OCI-M1 (cell line): ENCODE measurements at places on chromosomes 7 and 10.

DNA sequence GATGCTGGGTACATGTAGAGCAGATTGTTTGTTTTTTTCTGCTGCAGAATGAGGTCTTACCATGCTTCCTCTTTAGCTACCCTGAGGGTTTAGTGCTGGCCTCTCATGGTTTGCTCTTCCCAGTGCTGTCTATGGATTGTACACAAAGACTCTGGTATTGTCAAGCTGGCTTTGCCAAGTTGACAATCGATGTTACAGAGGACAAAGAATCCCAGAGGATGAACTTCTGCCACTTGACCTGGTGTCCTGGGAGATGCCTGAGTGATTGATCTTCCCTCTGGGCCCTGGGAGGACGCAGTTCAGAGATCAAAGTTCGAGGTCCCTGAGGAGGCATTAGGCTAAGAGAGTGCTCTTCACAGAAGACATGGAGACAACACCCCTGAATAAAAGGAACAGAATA, 865.4 kb downstream of the CCSER2 start:
- DNase-seq: no peak

DNA sequence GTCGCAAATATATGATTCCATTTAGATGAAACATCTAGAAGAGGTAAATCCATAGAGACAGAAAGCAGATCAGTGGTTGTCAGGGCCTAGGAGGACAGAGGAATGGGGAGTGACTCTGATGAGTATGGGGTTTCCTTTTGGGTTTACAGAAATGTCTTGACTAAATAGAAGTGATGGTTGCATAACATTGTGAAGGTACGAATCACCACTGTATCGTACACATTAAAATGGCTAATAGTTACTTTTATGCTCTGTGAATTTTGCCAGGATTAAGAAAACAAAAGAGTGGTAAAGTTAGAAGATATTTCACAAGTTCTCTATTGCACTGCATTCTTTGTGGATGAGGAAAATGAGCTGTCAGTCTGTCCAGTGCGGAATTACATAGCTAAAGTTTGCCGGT, 407.4 kb downstream of the KCNMA1 start:
- no peak for DNase-seq

GRCh38 chr10:490891-491571, 198.4 kb downstream of the DIP2C start:
- DNase-seq: no peak

DNA sequence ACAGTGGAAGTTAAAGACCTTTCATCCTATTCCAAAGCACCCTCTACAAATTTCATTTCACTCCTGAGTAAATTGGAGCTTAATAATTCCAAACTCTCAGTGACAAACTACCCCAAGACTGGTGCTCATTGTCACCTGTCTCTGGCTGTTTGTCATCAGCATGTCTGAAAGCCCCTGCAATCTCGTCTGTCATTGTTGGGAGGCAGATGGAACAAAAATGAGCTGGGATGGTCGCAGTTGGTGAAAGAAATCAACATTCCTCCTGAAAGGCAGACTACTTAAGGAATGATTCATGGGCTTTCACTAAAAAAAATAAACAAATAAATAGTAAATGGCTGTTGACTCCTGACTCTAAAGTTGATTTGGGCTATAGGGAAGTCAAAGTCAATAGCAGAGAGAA, 69.7 kb upstream of the PALS2 start:
- DNase-seq: no peak

DNA sequence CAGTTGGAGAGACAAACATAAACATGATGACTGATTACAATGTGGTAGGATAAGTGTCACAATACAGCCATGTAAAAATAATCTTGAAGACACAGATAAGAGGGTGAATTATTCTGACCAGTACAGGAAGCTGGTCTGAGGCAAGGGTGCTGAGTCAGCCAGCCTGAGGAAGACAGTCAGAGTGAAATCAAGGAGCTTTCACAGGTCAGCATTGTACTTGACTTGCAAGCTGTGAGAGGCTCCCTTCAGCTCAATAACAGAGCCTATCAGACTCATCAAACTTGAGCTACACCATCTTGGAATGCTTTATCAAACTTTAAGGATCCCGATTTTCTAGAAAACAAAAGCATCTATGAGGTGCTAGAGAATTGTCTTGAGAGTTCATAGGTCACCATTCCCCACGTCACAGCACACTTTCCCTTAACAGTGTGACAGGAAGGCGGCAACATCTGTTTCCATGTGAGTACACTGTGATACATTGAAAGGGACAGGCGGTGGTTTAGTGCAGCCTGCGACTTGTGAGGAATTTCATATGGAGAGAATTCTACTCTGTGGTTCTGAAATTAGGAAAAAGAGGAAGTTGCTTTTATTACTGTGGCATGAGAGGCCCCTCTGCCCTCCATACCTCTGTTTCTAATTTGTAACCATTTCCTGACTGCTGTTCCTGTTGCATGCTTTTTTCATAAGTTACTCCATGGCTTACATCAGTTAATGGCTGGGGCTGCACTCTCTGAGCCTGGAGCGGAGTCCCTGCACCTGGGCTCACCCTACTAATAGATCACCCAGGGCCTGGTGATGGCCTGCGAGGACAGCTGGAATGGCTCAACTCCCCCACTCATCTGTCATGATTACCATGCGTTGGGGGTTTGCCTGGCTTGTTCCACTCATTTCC, 417.1 kb downstream of the SUGCT start:
- DNase-seq: peak; percentile 87

DNA sequence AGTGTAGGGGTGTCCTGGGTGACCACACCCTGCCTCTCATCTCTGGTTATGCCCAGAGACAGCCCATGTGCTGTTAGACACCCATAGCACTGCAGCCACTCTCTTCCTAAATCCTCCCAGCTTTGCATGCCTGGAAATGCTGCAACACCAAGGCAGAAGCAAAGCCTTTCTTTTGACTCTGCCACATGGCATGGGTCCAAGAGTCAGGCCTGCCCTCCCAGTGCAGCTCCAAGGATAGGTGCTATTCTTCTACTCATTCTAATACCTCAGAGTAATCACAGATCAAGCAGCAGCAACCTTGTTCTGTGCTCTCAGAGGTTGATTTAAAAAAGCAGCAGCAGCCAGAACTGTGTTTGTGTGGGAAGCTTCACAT, 23.4 kb downstream of the FRMPD2 start:
- no peak for DNase-seq

GRCh38 chr7:23275912-23276311, 23.2 kb upstream of the MALSU1 start:
- DNase-seq: no peak

DNA sequence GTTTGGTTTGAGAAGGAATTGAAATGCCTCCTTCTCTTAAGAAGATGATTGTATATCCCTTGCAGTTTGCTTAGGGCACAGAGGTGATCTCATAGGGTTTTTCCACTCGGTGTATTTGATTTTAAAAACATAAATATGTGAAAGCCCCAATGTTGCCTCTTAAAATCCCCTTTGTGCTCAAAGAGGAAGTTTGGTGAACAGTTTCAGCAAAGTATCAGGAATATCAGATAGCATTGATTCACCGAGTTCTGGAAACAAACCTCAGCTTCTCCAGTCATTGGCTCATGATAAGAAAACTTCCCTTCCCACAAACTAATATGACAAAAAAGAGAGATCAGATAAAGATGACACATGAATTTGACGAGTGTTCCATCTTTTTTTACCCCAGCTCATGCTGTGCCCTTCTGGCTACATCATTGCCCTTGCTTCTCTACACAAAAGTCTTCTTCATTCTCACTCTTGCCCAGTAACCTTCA, 20.1 kb upstream of the SMNDC1 start:
- peak; percentile 46 for DNase-seq

DNA sequence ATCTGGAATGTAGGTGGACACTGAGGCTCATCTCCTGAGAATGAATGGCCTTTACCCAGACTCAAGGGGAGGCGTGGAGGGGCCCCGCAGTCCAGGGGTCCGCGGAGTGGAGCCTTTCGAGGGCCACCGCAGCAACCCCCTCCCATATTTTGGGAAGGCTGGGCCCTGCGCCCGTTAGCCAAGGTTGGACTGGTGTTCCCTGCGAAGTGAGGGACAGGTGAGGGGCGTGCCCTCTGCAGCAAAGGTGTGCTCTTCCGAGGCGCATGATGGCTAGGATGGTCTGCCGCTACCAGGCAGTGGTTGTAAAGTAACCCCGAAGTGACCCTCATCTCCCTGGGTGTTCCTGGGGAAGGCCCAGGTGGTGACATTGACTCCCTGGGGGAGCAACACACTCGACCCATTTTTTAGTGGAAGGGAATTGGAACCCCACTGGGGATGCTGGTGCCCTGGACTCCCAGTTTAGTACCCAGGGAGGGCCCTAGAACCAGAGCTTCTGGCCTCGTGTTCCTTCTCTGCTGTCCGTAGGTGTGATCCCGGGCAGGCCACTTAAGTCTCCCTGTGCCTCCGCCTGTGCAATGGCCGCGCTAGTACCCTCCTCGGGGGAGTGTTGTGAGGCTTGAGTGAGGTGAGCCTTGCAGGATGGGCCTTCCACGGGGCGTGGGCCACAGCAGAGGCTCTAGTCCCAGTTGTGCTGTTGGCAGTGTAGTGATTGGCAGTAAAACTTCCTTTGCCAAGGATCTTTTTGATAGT, 779 bp downstream of the FAM241B start:
- no peak for DNase-seq

DNA sequence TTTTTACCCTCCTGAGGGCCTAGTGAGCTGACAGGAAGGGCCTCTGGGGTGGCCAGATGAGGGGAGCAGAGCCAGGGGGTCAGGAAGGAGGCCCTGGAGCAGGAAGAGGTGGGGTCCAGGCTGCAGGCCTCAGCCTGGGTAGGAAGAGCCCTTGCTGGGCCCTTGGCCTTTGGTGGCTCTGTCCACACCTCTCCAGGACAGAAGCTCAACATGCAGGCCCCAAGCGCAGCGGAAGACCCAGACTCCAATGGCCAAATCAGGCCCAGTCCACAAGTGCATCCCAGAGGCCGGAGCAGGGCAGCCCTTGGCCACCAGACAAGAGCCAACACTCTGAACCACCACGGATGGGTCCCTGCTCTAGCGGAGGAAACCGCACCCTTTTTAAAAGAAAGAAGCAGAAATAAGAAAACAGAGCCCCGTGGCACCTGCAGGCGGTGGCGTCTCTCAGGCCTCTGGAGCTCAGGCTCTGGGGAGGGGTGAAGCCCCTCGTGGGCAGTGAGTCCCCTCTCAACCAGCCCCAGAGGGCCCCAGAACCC, 52.8 kb downstream of the FOXL3 start:
- DNase-seq: no peak

DNA sequence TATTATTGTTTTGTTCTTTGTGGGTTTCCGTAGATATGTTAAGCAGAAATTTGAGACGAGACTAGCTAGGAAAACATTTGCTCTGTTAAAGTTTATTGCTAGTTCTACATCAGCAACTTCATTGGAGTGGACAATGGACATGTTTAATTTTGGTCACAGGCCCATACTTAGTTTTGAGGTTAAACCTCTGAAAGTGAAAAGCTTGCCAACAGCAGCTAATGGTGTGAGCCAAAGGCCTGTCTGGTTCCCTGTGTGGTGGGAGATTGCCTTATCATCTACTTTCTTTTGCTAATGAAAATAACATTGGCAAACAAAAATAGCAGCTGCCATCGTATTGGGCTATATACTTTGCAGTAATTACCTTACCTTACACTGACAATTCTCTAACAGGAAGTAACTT, 388.4 kb upstream of the FZD8 start:
- no peak for DNase-seq

GRCh38 chr7:3568516-3568915, 267.5 kb downstream of the SDK1 start:
- DNase-seq: no peak

GRCh38 chr7:73899731-73900142, 38.8 kb downstream of the TMEM270 start:
- DNase-seq: no peak

DNA sequence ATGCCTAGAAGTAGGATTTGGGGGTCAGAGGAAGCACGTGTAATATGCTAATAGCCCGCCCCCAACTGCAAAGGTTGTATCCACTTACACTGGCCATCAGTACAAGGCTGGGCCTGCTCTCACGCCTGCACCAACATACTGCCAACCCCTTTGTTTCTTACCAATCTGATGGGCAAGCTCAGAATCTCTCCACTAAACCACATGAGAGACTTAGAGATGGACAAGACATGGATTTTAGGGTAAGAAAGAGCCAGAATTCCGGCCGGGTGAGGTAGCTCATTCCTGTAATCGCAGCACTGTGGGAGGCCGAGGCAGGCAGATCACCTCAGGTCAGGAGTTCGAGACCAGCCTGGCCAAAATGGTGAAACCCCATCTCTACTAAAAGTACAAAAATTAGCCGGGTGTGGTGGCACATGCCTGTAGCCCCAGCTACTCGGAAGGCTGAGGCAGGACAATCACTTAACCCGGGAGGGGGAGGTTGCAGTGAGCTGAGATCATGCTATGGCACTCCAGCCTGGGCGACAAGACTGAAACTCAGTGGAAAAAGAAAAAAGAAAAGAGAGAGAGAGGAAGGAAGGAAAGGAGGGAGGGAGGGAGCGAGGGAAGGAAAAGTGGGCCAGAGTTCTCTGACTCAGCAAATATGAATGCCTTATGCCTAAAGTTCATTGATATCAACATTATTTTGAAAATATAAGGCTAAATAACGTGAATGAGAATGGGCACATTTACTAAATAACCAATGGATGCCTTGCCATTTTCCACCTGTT, 162.2 kb downstream of the SLIT1 start:
- no peak for DNase-seq

GRCh38 chr10:3169271-3169670, 3.3 kb downstream of the PITRM1 start:
- no peak for DNase-seq

- DNase-seq: no peak
Observed at GRCh38 chr10:31678575-31679516, 249.8 kb downstream of the ARHGAP12 start.

- DNase-seq: peak; percentile 85
Observed at GRCh38 chr7:107659666-107660065, 962 bp upstream of the SLC26A4 start.

DNA sequence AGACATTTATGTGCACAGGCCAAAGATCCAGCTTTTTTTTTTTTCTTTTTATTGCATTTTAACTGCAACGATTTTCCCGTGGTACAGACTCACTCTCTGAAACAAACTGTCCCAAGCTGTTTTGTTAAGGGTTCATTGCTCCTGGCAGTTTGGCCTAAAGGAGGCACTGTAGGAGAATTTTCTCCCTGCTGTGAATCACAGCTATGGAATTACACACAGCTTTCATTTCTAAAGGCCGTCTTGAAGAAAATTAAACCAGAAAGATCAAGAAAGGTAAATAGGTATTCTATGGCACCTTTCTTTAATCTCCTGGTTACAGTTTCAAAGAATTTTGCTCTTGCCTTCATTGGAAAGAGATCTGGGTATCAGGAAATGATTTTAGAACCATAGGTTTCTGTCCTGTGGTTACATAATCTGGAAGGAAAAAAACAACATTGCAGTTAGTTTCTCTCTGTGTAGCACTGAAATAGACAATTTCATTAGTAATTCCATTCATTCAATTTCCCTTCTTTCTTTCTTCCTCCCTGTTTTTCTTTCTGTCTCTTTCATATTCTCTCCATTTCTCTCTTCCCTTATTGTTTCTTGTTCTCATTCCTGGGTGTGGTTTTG, 51.2 kb downstream of the PDK4 start:
- DNase-seq: peak; percentile 88
